CD4-positive, alpha-beta memory T cell (primary cell): ENCODE measurements at places on chromosomes 13 and 19.

DNA sequence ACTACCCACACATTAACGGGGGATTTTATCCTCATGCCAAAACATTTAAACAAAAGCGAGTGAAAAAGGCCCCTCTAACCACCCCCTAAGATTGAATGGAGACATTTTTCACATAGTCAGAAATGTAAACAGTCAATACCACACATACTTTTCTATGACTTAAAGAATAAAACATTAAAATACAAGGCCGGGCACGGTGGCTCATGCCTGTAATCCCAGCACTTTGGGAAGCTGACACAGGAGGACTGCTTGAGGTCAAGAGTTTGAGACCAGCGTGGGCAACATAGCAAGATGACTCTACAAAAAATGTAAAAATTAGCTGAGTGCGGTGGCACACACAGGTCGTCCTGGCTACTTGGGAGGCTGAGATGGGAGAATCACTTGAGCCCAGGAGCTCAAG is 47.3 kb downstream of the MPHOSPH8 start:
- no peak for DNase-seq

DNA sequence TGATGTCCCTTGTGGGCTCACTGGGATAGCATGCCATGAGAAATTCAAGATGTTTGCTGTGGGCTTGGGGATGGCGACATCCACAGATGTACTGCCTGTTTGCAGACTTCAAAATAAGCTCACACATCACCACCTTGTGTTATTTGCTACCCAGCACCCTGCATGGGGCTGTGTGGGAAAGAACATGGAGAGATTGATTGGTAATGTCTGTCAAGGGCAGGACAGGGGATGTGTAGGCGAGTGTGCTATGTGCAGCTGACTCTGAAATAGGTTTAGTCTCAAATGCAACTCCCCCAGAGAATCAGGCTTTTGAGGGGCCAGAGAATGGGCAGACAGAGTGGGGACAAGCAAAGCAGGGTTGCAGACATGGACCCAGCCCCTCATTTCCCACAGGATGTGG is 24.7 kb downstream of the PNPLA6 start:
- no peak for DNase-seq

DNA sequence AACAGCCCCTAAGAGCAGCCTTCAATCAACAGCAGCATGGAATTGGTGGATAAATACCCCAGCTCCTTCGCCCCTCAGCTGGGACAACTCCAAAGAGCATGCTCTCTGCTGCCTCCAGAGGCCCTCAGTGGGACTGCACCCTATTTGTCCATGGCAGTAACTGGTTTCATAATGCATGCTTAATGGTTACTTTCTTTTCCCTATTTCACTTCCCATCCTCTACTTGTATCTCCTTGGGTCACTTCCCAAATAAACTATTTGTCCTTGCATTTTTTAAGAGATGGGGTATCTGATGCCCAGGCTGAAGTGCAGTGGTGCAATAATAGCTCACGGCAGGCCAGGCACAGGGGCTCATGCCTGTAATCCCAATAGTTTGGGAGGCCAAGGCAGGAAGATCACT is 13.5 kb upstream of the TPM4 start:
- peak; percentile 67 for DNase-seq

GRCh38 chr13:60047918-60048317 is 115.8 kb downstream of the DIAPH3 start:
- DNase-seq: no peak

GRCh38 chr13:84999252-84999651 is 800.0 kb downstream of the SLITRK6 start:
- DNase-seq: no peak

DNA sequence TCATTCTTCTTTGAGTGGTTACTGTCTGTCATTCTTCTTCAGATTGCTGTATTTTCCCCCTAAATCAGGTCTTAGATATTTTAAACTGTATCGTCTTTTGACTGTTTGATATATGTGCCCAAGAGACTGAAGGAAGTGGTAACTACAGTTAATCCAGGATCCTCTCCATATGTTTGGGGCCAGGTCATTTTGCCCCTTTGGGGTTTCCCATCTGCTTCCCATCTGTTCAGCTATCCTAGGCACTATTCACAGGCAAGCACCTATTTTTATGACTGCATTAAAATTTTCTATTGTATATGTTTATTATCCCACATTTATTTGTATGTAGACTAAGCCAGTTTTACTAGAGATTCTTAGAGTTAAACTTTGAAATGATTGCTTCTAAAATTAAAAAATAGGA is 244.2 kb downstream of the PCCA start:
- DNase-seq: no peak

DNA sequence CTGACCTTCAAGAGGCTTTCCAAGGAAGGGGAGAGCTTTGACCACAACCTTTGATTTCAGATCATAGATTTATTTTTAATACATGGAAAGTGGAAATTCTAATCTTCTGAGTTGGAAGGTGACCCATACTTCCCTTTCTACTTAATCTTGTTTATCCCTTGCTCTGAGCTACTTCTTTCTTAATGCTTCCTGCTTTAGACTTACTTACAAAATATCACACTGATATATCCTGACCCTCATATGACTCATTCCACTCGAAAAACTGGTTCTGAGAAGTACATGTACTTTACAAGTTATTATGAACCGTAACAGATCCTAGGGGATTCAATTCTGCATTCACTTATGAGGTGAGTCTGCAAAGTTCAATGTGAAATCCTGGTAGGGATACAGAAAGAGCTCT is 76.2 kb upstream of the IRS2 start:
- DNase-seq: no peak

DNA sequence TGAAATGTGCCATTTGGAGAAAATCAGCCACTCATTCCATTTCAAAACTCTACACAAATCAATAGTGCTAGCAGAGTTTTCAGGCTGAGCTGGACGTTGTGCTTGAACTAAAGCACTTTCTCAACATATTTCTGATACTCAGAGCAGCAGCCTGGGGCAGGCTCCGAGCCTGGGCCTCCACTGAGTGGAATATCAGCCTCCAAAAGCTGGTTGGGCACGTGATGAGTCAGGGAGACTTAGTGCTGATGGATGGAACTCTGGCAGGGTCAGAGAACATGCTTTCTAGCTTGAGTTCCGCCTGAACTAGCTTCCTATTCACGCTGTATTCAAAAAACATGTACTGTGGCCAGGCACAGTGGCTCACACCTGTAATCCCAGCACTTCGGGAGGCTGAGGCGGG is 85.8 kb upstream of the PCDH8 start:
- DNase-seq: no peak

DNA sequence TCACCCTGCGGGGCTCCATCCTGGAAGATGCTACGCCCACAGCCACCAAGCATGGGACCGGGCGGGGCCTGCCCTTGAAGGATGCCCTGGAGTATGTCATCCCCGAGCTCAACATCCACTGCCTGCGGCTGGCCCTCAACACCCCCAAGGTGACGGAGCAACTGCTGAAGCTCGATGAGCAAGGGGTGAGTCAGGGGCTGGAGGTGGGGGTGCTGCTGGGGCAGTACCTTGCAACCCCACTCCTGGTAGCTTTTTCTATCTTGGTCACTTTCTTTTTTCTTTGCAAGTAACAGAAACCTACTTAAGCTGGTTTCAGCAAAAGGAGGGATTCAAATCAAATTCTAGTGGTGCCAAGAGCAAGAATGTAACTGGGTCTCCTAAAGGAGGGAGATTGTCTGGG is 124.1 kb downstream of the DPF1 start:
- DNase-seq: no peak

DNA sequence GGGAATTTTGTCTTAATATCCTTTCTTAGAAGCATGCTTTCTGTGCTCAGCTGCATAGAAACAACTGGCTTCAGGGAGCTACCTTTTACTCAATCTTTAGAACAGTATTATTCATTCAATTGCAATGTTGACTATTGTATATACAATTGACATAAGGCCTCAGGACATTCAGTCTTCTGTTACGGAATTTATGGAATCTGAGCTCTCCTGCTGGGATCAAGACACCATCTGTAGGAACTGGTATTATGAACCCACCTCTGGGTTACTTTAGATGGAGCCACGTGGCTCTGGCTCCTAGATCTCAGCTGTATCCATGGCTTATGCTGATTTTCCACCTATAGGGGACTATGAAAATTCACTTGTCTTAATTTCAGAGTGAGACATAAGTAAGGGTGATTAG is 716.2 kb upstream of the GPC6 start:
- DNase-seq: no peak

DNA sequence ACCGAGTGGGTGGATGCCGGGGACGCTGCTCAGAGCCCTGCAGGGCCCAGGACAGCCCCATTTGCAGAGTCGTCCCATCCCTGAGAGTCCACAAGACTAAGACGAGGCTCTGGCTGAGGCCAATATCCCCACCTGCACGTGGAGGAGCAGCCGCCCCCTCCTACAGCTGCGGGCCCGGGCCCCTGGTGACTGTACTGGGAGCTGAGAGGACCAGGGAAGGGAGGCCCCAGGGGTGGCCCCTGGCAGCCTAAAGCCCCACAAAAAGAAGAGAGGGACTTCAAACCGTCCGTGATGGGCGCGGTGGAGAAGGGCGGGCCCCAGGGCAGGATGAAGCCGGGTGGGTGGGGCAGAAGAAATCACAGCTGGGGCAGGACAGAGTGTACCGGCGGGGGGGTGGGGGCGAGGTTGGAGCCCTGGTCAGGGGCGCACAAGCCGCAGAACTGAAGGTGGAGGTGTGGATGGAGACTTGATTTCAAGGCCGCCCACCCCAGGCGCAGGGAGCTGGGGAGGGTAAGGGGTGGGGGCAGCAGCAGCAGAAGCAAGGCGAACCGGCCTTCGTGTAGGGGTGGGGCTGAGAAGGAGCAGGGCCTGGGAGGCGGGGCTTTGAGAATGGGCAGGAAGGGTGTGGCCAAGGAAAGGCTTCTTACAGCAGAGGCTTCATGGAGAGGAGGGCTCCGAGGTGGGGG is 12.9 kb downstream of the CFD start:
- peak; percentile 93 for DNase-seq

- no peak for DNase-seq
Measured at GRCh38 chr19:13610039-13610691, 103.9 kb upstream of the CACNA1A start.

GRCh38 chr13:51619614-51620013 is 35.4 kb downstream of the WDFY2 start:
- no peak for DNase-seq

- DNase-seq: peak; percentile 79
Measured at GRCh38 chr19:17855280-17856152, 4.2 kb upstream of the RPL18A start.

DNA sequence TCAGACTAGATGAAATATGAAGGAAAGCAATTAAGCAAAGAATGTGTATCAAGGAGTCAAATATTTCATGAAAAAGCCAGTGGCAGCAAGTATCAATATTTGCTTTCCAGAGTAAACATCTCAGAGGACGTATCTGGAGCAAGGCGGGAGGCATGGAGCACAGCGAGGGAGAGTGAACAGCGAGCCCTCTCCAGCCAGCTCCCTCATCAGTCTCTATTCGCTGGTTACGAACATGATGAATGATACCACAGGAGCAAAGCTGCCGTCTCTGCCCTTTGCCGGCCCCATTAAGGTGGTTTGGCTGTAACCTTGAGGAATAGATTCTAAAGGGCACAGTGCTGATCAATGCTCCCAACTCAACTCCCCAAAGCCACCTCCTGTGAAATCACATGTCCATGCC is 95.8 kb downstream of the CCNA1 start:
- no peak for DNase-seq

GRCh38 chr13:66914155-66914554 is 316.0 kb downstream of the PCDH9 start:
- no peak for DNase-seq

GRCh38 chr13:113915012-113915763 is 51.3 kb upstream of the GAS6 start:
- no peak for DNase-seq

- DNase-seq: no peak
Measured at GRCh38 chr13:88651531-88651930, 980.4 kb downstream of the SLITRK5 start.

- DNase-seq: no peak
Measured at GRCh38 chr19:48479686-48480085, 10.5 kb downstream of the CYTH2 start.

DNA sequence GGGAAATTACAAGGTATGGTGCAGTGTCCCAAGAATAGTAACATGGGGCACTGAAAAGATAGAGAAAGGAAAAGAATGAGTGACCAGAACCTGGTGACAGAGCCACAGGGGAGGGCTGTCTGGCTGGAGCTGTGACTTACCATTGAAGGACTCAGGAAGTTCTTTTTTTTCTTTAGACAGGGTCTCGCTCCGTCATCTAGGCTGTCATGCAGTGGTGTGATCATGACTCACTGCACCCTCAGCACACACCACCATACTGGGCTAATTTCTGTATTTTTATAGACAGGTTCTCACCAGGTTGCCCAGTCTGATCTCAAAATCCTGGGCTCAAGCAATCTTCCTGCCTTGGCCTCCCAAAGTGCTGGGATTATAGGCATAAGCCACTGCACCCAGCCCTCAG is 8.8 kb upstream of the CPB2 start:
- DNase-seq: no peak

GRCh38 chr19:7983995-7984837 is 21.2 kb downstream of the ELAVL1 start:
- no peak for DNase-seq

- DNase-seq: no peak
Measured at GRCh38 chr19:48630296-48631063, 6.7 kb downstream of the DBP start.

- DNase-seq: no peak
Measured at GRCh38 chr13:31538067-31539042, 201.0 kb upstream of the RXFP2 start.

DNA sequence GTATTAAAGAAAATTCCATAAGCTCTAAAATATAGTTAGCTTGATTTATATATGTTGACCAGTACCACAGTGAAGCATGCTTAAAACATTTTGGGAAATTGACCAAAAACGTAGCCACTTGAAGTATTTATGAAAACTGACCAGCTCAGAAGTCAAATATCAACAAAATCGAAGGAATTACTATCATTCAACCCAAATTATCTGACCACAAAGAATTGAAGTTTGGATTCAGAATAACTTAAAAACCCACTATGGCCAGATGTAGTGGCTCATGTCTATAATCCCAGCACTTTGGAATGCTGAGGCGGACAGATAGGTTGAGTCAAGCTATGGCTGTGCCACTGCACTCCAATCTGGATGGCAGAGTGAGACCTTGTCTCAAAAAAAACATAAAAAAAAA is 31.9 kb downstream of the GPALPP1 start:
- DNase-seq: no peak

DNA sequence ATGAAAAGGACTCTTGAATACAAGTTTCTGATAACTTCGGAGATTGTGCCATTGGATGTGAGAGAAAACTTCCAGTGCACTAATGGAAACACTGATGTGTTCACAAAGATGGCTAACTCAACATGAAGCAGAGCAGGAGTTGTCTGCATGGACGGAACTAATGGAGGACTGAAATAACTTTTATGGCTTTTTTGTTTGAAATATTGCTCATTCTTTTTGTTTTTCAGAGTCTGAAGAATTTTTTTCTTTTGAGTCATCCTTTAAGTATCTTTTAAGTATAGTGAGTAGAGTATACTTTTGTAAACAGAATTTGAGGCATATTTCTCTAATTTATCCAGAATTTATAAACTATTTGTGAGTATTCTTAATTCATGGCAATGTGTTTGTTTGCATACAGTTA is 25.7 kb downstream of the CRYL1 start:
- no peak for DNase-seq
